ENCODE measurements at places on chromosomes 2 and 18.

GRCh38 chr18:55877321-55877720, 289.3 kb upstream of the TCF4 start:
- no peak for DNase-seq

DNA sequence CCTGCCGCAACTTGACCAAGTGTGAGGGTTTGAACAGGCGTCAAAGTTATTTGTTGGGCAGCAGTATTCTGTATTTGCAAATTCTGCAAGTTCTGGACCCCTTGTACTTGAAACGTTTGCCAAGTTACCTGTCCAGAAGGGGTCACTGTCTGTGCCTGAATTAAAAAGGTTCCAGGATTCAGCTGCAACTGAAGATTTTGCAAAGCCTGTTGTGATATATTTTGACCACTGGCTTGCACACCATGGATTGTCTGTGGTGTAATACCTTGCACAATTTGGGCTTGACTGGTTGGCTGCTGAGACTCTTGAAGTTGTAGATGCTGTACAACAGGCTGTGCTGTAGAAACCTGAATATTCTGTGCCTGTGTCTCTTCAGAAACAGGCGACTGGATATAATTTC, 10.2 kb downstream of the SP3 start:
- no peak for DNase-seq

- DNase-seq, result no peak
Measured at GRCh38 chr2:45674035-45674816, 22.8 kb downstream of the PRKCE start.

DNA sequence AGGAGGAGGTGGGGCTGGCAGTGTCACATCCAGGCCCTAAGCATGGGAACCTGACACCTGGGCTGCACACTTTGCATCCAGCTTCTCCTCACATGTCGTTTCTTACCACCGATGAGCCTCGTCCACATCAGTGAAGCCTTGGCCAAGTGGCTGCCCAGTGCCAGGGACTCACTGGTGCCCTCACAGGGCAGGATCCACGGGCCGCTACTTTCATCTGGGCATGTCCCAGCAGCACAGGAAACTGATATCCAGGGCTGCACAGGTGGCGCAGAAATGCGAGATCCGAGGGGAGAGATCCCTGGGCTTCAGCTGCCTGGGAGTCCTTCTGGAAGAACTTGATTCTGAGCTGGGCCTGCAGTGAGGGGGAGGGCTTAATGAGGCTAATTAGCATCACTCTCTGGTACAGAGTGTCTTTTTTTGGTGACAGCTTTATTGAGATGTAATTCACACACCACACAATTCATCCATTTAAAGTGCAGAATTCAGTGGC, 291.6 kb upstream of the HDAC4 start:
- DNase-seq, result no peak

- no peak for DNase-seq
Measured at GRCh38 chr2:72619626-72620025, 206.2 kb downstream of the EXOC6B start.

GRCh38 chr18:3725115-3725514, 275.1 kb downstream of the TGIF1 start:
- no peak for DNase-seq

- no peak for DNase-seq
Measured at GRCh38 chr2:168633895-168634294, 168.5 kb upstream of the NOSTRIN start.

DNA sequence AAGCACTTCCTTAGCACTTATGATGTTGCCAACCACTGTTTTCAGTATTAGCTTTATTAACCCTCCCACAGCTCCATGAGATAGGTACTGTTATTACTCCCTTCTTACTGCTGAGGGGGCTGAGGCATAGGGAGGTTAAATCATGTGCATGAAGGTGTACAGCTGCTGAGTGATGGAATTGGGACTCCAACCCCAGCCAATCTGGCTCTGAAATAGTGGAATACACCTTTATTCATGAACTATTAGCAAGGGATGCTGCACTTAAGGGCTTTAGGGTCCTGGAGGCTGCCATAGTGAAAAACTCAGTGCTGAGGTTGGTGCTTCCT, 19.2 kb downstream of the SMARCAL1 start:
- DNase-seq, result no peak

DNA sequence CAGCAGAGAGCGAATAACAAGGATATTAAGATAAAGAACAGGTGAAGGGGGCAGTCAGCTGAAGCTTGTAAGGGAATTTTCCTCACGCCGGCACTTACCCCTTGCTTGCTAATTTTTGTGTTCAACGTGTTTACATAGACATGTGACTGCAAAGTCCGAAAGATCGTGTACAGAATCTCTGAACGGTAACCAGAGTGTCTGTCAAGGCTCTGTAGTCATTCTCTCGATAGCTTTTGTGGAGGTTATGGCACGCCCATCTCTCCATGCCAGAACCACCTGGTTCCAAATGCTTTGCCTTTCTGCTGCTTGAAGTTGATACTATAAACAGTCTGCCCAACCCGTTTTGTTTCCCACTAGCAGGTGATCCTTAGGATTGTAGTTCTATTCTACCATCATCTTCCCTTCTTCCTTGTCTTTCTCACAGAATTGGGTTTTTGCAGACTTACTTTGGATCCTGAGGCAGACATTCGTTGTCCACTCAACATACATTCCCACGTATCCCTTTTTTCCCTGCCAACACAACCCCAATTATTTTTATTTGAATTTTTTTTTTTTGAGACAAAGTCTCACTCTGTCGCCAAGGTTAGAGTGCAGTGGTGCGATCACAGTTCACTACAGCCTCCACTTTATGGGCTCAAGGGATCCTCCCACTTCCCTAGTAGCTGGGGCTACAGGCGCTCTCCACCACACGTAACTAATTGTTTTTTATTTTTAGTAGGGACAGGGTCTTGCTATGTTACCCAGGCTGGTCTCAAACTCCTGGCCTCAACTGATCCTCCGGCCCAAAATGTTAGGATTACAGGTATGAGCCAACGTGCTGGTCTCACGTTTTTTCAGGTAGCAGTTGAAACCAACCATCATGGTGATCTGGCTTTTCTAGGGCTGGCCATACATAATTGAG, 1.3 kb upstream of the USP34 start:
- no peak for DNase-seq

GRCh38 chr2:205589479-205589878, 92.8 kb upstream of the NRP2 start:
- DNase-seq, result no peak

- DNase-seq, result no peak
Measured at GRCh38 chr2:200829258-200829655, 17.5 kb downstream of the BZW1 start.

GRCh38 chr2:11556101-11556806, 22.4 kb downstream of the GREB1 start:
- no peak for DNase-seq

DNA sequence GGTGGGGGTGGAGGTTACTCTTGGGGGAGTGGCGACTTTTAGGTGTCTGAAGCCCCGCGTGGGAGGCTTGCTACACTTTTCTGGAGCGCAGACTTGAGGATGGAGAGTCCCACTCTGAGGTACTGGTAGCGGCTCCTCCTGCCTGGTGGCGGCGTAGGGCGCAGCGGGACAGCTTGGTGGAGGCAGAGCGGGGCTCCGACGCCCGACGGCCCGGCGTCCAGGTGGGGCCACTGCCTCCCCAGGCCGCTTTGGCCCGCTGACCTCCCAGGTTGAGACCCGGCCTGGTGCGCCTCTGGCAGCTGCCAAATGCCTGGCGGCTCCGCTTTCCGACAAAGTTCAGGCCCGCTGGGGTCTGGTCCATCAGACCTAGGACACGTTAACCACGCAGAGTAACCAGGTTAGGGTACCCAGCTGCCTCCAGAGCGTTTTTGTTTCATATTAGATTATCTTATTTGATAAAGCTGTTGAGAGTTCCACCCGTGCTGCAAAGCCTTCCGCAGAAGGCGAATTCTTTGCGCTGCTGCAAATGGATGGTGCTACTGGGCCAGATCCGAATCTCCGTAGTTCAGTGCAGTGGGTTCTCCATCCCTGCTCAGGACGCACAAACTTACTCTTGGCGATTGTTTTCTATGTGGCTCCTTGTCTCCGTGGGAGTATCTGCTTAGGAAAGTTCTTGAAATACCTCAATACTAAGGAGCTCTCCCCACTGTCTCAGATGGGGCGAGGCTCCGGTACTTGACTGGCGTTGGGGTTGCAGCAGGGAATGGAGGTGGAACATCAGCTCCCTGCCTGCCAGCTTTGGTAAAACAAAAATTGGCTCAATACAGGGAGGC, 405.9 kb downstream of the XIRP2 start:
- DNase-seq, result no peak

DNA sequence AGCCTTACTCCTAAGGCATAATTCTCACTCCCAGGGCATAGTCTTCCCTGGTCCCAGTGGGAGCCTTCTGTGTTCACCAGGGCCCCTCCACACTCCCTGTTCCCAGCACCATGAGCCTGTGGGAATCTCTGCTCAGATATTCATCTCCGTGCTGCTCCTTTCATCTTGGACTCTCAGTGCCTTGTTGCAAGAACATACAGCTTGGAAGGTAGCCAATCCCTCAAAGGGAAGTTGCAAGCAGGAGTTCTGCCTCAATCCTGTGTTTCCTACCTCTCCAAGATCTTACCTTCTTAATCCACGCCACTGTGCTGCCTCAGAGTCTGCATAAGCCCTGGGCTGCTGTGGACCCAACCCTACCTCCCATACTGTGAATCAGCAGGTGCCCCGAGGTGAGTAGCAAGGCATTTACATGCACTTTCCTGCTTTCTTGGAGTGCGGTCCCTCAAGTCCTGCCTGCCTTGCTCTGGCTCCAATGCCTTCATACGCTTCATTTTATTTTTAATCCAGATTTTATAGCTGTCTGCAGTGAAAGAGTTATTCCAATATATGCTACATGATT, 413.8 kb upstream of the RAB6C start:
- no peak for DNase-seq

DNA sequence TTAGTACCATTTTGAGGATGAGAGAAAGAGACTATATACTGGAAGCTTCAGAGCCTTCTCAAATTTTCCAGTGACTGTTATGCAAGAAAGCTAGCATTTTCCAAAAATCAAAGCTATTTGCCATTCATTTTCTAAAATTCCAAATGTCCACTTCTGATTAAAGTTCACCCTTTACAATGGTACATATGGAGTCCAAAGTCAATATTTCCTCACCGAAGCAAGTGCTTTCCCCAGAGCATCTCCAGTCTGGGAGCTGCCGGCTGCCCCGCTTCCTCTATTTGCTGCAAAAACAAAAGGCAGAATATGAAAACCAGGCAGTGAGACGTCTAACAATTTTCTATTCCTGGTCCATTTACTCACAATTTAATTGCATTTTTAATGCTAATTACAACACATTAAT, 302.0 kb upstream of the CCDC68 start:
- no peak for DNase-seq

- DNase-seq, result no peak
Measured at GRCh38 chr18:62938487-62938886, 223.1 kb downstream of the PHLPP1 start.

GRCh38 chr2:185511925-185512324, 226.7 kb upstream of the FSIP2 start:
- DNase-seq, result no peak

GRCh38 chr2:205700331-205701132, 18.2 kb downstream of the NRP2 start:
- no peak for DNase-seq

DNA sequence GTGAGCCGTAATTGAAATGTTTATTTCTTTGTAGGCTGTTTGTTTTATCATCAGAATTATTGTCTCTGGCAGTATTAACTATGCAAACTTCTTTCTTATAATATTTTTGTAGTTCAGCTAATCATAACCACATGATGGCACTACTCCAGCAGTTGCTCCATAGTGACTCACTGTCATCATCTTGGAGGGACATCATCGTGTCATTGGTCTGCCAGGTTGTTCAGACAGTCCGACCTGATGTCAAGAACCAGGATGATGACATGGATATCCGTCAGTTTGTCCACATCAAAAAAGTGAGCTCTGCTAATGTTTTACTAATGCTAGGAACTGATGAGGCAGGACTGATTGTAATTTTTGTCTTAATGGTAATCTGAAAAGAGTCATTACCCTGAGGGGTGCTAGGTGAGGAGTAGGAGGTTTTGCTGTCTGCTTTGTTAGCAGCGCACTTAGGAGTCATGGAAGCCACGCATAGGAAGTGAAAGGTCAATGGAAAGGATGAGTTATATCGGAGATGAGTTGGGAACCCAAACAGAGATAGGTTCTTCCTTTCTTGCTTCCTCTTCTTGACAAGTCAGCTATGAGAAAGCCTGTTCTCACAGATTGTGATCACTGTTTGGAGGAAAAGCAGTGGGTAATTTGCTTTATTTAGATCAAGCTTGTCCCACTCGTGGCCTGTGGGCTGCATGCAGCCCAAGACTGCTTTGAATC, 49.2 kb downstream of the PIKFYVE start:
- DNase-seq, result no peak

DNA sequence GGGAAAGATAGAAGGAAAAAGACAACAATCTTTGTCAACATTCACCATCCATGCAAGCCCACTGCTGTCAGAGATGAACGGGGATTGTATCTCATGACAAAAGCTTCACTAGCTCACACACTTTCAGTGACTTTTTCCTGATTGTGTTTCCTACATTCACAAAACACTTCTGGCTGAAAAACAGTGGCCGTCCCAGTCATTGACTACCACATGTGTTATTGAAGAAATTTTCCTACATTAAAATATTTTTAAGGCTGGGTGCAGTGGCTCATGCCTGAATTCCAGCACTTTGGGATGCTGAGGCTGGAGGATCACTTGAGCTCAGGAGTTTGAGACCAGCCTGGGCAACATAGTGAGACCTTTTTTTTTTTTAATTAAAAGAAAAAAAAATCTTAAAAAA, 90.9 kb downstream of the MOGAT1 start:
- DNase-seq, result no peak

- DNase-seq, result no peak
Measured at GRCh38 chr18:31057051-31057450, 14.5 kb upstream of the DSC3 start.

- no peak for DNase-seq
Measured at GRCh38 chr2:80246534-80246933, 58.0 kb downstream of the LRRTM1 start.

- no peak for DNase-seq
Measured at GRCh38 chr2:150417278-150417677, 70.2 kb downstream of the RND3 start.

GRCh38 chr2:98516571-98516970, 71.9 kb downstream of the INPP4A start:
- no peak for DNase-seq

DNA sequence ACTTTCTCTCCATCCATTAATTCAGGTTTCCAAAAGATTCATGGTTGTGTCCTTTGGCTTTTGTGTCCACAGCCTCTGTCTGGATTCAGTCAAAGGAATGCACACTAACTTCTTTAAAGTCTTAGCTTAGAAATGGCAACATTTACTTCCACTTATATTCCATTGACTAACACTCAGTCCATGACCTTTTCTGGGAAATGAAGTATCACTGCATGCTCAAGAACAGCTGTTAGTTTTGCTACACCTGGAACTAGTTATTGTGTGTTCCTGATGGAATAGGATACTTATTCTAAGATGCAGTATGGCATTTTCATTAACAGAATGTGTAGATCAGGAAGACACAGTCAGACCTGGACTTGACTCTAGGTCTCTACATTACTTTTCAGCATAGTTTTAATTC, 88.8 kb downstream of the KYNU start:
- no peak for DNase-seq
